Stimulated activated CD8-positive, alpha-beta memory T cell treated with anti-CD3 and anti-CD28 coated beads, Interleukin-7, amount 100 ng/mL, for 1 hour (primary cell): ENCODE measurements at places on chromosomes 11 and 22.

GRCh38 chr11:17138562-17138961 is 61.1 kb upstream of the RPS13 start:
- DNase-seq, result no peak

DNA sequence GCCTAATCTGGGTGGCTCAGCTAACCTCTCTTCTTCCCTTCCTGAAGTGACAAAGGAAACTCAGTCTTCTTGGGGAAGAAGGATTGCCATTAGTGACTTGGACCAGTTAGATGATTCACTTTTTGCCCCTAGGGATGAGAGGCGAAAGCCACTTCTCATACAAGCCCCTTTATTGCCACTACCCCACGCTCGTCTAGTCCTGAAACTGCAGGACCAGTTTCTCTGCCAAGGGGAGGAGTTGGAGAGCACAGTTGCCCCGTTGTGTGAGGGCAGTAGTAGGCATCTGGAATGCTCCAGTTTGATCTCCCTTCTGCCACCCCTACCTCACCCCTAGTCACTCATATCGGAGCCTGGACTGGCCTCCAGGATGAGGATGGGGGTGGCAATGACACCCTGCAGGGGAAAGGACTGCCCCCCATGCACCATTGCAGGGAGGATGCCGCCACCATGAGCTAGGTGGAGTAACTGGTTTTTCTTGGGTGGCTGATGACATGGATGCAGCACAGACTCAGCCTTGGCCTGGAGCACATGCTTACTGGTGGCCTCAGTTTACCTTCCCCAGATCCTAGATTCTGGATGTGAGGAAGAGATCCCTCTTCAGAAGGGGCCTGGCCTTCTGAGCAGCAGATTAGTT is 14.2 kb upstream of the UVRAG start:
- DNase-seq, result no peak

DNA sequence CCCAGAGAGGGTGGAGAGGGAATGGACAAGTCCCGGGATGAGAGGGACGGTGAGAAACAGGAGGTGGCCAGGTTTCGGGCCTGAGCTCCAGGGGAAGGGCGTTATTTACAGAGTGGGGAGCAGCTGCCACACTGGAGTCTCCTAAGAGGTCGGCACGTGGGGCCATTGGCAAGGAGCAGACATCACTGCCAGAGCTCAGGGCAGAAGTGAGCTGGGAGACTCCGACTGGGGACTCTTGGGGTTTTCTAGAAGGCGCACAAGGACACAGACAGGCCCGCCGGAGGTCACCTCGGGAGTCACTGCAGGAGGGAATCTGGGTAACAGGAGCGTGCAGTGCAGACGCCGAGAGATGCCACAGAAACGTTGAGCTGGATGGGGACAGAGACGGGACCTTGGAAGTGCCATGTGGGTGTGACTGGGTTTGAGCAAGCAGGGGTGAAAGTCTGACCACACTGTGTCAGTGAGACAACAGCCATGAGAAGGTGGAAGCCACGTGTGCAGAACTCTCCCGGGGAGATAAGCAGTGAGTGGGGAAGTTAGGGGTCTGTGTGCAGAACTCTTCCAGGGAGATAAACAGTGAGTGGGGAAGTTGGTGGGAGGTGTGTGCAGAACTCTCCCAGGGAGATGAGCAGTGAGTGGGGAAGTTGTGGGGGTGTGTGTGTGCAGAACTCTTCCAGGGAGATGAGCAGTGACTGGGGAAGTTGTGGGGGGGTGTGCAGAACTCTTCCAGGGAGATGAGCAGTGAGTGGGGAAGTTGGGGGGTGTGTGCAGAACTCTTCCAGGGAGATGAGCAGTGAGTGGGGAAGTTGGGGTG is 187.5 kb downstream of the SHANK2 start:
- DNase-seq, result no peak

- no peak for DNase-seq
Measured at GRCh38 chr22:20586403-20586745, 79.0 kb downstream of the MED15 start.

DNA sequence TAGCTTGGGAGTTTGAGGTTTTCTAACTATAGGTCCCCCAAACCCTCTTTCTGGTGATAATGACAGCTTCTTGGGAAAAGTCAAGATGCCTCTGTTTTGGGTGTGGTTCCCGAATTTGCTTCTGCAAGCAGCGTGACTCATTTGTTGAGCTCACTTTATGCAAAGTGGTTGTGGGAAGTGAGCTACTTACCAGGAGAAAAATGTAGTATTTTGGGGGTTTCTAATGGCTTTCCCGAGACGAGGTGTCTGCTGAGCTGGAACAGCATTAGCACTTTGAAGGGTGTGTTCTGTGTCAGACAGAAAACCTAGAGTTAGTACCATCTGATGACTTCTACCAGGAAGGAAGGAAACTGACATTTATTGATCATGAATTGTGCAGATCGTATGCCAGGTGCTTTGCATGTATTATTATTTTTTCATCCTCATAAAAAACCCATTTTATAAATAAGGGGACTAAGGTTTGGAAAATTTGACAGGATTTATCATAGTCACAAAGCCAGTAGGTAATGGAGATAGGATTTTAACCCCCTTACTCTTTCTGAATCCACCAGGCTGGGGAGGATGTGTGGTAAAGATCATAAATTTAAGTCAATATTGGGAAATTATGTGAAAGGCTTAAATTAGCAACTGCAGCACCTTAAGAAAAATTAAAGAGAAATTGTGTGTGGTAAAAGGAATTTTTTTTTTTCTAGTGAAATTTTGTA is 108.8 kb upstream of the CD44 start:
- no peak for DNase-seq

DNA sequence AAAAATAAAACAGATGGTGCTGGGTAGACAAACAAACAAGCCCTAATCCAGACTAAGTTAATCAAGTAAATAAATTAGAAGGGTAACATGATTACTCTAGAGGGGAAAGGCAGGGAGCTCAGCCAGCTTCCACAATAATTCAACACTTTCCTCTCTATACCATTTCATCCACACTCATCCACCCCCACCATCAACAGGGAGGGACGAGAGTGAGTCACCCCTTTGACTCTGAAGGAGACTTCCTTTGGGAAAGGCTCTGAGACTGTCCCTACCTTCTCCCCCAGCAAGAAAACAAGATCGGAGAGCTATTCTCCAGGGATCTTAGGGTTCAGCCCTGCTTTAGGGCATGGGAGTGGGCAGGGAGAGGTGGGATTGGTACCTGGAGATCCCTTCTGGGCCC is 33.1 kb downstream of the TRIM66 start:
- no peak for DNase-seq

GRCh38 chr11:93832780-93833179 is 17.6 kb downstream of the VSTM5 start:
- DNase-seq, result no peak

DNA sequence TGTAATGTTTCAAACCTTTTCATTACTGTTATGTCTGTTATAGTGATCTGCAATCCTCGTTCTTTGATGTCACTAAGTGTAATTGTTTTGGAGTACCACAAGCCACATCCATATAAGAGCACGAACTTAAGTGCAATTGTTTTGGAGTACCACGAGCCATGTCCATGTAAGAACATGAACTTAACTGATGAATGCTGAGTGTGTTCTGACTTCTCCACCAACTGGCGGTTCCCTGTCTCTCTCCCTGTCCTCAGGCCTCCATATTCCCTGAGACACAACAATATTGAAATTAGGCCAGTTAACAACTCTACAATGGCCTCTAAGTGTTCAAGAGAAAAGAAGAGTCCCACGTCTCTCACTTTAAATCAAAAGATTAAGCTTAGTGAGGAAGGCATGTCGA is 23.5 kb downstream of the TESMIN start:
- DNase-seq, result no peak

DNA sequence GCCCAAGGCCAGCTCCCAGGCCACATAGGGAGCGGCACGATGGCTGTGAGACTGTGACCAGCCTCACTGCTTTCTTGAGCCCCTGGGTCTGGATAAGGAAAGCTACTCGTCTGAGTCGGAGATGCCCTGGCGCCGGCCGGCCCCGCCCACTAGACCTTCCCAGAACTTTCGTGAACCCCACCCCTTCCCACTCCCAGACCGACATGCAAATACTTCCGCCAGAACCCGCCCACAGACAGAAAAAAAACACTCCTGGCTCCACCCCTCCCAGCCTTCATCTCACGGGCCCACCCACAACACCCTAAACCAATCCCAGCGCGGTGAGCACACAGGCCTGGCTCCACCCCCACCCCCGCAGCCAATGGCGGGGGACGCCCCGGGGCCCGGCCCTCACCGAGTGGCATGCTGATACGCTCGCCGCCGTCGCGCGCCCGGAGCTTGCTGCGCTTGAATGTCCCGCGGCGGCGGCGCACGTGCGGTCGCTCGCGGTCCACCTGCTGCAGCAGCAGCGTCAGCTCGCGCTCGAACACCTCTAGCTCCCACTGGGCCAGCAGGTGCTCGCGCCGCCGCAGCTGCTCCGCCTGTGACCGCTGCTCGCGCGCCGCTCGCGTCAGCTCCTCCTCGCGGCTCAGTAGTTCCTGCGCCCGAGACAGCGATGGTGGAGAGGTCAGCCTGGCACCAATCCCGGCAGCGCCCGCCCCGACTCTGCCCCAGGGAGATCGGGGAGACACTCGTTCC is 7.0 kb downstream of the MAP3K11 start:
- no peak for DNase-seq
